ENCODE measurements at places on chromosomes 2 and 18.

GRCh38 chr2:47222826-47223554 is 67.9 kb upstream of the STPG4 start:
- DNase-seq, result no peak

DNA sequence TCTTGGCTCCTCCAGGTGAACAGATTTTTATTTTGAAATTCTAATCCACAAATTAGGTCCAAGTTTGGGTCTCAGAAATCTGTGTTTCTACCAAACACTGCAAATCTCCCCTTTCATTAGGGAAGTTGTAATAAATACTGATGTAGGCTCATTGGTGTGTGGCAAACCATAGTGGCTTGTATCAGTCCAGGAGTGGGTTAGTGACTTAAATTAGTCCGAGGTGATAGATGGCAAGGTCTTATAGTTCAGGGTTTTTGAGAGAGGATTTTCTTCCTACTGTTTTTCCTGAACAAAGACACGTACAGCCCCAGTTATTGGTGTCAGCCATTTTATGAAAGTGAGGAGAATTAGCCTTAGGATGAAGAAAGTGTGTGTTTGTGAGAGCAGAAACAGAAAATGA is 74.6 kb downstream of the RPRM start:
- no peak for DNase-seq

DNA sequence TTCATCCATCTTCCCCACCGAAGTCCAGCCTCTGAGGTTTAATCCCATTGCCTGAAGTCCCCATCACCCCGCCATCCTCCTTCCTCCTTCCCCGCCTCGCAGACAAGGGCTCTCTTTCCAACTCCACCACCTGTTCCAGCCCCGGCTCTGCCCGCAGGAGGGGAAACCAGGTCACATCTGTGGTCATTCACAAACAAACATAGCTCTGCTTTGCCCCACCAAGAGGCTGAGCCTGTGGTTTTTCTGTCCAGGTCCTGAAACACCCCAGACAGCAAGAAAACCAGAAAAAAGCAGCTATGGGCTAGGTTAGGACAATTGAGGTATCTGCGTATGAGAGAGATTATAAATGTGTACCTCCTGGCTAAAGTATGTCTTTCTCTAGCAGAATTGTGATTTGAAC is 144.7 kb downstream of the GLI2 start:
- DNase-seq, result no peak

GRCh38 chr2:196170213-196170605 is 1.2 kb downstream of the STK17B start:
- no peak for DNase-seq

DNA sequence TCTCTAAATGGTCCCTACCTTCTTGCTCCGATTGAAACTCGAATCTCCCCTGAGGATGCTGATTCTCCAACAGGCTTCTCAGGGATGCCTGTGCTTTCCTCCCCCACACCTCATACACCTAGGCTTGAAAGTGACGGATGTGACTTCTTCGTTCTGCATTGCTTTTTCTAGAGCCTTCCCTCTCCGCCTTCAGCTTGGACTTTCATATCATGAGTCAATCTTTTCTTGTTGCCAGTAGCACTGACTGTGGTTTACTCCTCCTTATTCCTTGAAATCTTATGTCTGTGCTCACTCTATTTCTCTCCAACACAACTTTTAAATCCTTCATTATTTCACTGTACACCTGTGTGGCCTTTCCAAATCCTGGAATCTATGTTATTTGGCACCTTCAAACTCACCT is 451.4 kb downstream of the TMX3 start:
- DNase-seq, result no peak

GRCh38 chr2:78431241-78431640 is 594.3 kb upstream of the REG3G start:
- no peak for DNase-seq

- no peak for DNase-seq
These were observed 59.5 kb downstream of the ABCG8 start for GRCh38 chr2:43898134-43898837.

- no peak for DNase-seq
These were observed 47.3 kb downstream of the CD8B2 start for GRCh38 chr2:106534471-106534870.

DNA sequence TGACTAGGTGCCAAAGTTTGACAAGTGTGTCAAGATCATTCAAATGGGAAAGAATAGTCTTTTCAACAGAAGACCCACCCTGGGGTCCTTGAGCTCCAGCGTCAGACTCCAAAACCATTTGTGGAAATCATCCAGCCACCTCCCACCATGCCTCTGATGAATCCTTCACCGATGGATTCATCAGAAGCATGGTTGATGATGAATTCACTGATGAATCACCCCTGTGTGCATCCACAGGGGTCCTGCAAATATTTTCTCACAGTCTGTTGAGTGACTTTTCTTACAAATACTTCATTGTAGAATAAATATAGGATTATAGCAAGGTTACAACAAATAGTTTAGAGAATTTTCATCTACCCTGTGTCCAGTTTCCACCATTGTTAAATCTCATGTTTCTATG is 4.3 kb downstream of the UGT1A9 start:
- no peak for DNase-seq

- DNase-seq, result no peak
These were observed 4.9 kb downstream of the SMC6 start for GRCh38 chr2:17748745-17749144.

DNA sequence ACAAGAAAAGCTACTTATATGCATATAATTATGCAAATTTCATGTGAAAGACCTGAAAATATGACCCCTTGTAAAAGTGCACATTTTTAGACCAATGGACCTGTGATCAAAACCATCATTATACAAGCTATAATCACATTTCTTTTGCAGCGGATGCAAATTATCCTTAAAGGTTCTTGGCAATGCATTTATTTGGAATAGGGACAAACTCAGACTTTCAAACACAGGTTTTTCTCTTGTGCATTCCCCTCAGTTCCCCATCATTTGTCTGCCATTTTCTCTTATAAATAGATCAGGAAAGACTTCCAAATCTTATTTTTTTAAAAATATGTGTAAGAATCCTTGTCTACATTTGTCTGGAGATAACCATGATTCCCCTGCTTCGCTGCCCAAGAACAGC is 954.2 kb upstream of the NRXN1 start:
- DNase-seq, result no peak

- no peak for DNase-seq
These were observed 997 bp upstream of the DRC1 start for GRCh38 chr2:26400723-26401122.

DNA sequence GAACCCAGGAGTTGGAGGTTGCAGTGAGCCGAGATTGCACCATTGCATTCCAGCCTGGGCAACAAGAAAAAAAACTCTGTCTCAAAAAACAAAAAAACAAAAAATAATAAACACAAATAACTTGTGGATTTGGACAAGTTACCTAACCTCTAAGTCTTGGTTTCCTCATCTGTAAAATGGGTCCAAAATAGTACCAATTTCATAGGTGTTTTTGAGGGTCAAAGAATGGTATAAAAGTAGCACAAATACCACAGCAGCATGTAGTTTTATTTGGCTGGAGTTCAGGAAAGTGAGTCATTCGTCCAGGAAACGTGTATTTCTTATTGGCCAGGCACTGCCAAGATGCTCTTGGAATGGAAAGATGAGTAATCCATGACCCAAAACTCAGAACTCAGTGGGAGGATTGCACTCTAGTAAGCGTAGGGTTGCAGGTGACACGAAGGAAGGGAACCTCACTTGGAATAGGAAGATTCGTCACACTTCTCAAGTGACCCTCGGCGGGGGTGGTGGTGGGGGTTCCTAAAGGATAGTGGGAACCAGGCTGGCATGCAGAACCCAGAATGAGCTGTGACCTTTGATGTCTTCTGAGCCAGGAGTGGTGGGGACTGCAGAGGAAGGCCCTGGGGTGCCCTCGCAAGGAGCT is 24.4 kb downstream of the GRHL1 start:
- no peak for DNase-seq

GRCh38 chr2:3192281-3192818 is 185.3 kb downstream of the EIPR1 start:
- DNase-seq, result no peak

DNA sequence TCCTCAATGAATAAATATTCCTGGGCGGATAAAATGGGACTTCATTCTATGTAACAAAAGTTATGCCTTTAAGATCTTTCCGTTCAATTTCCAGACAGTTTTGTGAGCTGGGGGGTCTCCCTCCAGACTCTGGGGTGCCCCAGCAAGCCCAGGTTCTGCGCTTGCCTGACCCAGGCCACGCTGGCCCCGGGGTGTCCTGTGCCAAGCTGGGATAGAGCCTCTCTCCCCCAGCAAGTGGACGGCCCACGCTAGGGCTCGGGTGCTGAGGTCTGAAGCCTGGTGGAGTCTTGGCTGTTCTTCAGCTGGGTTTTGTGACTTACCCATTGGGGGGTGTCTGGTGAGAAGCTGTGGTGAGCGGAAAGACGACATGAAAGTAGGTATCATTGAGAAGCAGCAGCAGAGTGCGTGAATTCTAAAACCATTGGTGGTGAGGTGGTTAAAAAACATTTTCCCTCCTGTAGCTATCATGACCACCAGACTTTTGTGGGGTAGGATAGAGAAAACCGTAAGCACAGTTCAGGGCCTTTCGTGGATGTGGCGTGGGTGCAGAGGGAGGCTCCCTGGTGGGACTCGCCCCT is 346.8 kb downstream of the ANAPC1 start:
- no peak for DNase-seq

DNA sequence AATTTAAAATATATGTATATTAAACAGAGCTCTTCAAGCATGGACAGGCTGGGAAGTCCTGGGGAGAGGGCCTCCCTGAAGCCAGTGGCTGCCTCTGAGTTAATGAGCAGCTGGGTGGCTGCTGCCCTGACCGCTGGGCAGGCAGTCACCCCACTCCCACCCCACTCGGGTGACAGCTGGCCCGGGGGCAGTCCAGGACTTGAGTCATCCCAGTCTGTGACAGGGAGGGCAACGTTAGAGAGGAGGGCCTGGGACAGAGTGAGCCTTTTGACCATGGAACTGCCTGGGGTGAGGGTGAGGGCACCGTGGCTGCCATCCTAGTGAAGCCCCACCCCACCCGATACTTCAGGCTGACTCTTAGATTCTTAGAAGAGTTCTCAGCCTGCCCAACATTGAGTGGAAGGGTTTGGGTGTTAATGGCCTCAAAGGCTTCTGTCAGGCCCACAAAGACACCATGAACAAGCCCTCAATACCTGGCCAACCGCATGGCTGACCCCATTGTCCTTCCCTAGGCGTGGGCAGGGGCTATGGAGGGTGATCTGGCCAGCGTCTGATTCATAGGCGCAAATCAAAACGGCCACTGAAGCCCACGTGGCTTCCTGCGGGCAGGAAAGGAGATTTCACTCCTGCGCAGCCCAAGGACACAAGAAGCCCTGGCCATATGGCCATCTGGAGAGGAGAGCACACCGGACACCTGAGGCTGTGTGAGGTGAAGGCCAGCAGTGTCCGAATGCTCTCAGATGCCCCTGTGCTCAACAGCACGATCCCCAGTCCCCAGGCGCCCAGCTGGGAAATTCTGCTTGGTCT is 47.5 kb downstream of the MRPS5 start:
- DNase-seq, result no peak

DNA sequence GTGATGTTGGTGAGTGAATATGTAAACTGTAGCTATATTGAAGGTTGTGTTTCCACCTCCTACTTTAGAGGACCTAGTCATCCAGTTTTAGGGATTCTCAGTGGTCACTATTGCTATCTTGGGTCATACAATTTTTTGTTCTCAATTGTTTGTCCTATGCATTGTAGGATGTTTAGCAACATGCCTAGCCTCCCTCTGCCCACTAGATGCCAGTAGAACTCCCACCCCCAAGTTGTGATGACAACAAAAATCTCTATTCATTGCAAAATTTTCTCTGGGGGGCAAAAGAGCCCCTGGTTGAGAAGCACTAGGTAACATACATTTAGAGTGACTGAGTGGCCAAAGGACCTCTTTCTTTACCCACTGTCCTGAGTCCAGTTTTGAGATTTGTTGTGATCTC is 87.3 kb downstream of the LRRTM4 start:
- no peak for DNase-seq

GRCh38 chr2:208065476-208065875 is 40.1 kb upstream of the PLEKHM3 start:
- no peak for DNase-seq

- no peak for DNase-seq
These were observed 75.8 kb downstream of the KCNG2 start for GRCh38 chr18:79873449-79874110.

DNA sequence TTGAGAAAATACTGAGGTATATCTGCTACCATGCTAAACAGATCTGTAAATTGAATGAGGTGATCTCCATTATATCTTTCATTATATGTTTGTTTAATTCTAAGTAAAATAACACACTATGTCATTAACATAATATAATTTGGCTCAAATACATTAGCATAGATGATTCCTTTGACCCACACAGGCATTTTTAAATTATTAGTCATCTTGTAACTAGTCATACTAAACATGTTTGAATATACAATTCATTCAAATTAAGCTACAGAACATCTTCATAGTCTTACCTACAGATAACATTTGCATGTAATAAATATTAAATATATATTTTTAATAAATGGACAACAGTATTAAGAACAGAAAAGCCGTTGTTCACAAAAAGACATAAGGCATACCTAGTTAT is 52.7 kb upstream of the KYNU start:
- no peak for DNase-seq

DNA sequence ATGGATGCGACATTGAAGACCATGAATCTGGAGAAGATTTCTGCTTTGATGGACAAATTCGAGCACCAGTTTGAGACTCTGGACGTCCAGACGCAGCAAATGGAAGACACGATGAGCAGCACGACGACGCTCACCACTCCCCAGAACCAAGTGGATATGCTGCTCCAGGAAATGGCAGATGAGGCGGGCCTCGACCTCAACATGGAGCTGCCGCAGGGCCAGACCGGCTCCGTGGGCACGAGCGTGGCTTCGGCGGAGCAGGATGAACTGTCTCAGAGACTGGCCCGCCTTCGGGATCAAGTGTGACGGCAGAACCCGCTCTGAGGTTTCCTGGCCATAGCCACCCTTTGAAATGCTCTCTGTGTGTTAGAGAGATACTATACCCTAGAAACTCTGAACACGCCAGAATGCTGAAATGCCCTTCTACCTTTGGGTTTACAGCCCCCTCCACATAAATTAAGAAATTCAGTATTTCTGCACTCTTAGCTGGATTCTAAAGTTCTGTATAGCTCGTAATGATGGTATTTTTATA is 659 bp downstream of the CHMP1B start:
- no peak for DNase-seq

DNA sequence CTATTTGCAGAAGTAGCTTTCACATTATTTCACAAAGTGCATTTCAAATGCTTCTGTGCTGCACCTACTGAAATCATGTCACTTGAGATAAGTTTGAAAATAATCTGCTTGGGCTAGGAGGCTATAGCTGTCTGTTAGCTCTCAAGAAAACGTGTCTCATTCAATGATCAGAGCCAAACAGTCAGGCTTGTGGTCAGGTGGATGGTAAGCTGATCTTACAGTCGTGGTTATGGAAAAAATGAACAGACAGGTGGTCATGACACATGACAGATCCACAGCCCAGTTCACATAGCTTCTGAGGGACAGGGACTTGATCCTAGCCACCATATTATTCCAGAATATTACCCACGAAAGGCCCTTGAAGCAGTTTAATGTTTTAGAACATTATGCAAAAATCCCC is 26.5 kb upstream of the RFX8 start:
- no peak for DNase-seq

All from stimulated activated CD4-positive, alpha-beta T cell treated with anti-CD3 and anti-CD28 coated beads, Interleukin-1b, Interleukin-23, amount 100 ng/mL, for 1 hour (primary cell).